ENCODE measurements at places on chromosomes 5 and 9.
A peak's percentile ranks its signal among the peaks of the same experiment; 100 is the strongest.

- DNase-seq, result no peak
Observed at GRCh38 chr5:126055348-126055729, 367.9 kb upstream of the GRAMD2B start.

- peak; percentile 43 for DNase-seq
Observed at GRCh38 chr5:84688566-84688965, 303.9 kb upstream of the EDIL3 start.

- no peak for DNase-seq
Observed at GRCh38 chr9:38046661-38047300, 22.2 kb downstream of the SHB start.

GRCh38 chr5:164376843-164377242 is 871.4 kb downstream of the MAT2B start:
- no peak for DNase-seq

DNA sequence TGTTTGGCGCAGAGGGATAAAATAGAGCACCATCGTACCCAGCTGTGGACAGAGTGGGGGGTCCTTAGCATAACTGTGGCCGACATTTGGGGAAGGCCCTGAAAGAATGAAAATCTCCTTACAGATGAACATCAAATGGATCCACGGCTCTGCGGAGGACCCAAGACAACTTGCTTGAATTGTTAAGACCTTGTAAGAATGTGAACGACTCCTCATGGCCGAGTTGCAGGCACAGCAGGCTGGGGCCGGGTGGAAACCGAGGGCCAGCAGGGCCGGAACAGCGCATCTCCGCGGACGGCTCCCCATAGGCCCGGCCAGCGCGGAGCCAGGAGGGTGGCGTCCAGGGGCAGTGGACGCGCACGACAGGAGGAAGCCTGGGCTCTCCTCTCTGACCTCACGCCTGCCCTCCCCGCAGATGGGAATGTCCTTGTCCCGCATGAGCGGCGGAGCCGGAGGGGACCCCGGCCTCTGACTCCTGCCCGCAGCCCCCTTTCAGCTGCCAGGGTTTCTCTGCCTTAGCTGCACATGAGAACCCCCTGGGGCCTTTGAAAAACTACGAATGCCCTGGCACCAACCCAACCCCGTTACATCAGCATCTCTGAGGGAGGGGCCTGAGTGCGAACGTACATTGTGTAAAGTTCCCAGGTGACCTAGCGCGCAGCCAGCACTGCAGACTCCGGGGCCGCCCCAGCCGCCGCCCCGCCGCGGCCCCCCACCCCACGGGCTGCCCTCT is 36.2 kb upstream of the PTCH1 start:
- DNase-seq, result no peak

DNA sequence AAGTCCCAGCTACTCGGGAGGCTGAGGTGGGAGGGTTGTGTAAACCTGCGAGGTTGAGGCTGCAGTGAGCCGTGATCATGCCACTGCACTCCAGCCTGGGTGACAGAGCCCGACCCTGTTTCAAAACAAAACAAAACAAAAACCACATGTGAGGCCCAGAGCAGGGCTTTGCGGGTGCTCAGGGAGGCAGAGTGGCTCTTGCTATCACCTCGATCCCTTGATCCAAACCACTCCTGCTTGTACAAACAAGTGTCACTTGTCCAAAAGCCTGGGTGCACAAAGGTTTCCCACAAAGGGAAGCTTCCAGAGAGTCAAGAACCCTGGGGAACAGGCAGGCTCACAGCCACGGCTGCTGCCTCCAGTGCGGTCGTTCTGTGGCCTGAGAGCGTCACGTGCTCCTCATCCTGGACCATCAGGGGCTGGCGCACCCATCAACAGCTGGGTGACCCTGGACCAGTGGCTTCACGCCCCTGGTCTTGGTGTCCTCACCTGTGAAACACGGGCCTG is 162.7 kb downstream of the C9orf50 start:
- DNase-seq, result no peak

GRCh38 chr5:141475625-141476131 is at the start of gene PCDHGC3:
Gene PCDHGC3, plus strand, starts transcription at chr5:141475966. Its CDS starts 151 bp downstream, at chr5:141476117.
- DNase-seq, result peak; percentile 89

DNA sequence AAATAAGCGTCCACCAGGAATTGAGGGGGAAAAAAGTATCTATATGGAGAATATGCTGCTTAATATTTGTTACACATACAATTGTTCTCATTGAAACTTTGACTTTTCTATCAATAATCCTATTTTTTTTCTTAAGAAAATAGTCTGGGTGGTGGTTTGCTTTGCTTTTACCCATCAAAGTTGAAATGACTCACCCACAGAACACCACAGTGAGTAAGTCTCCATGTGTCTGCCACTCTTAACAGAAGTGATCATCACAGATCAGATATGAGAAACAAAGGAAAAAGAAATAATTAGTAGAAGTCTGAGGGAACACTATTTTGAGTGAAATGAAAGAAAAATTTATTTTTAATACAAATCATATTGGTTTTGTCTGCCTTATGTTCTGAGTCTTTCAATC is 742.8 kb downstream of the CDH9 start:
- DNase-seq, result no peak

GRCh38 chr5:158880483-158881001 is 219.2 kb downstream of the EBF1 start:
- peak; percentile 70 for DNase-seq

GRCh38 chr9:110801426-110801825 is 132.8 kb downstream of the MUSK start:
- DNase-seq, result no peak

- no peak for DNase-seq
Observed at GRCh38 chr5:131769336-131769735, 27.5 kb downstream of the FNIP1 start.

DNA sequence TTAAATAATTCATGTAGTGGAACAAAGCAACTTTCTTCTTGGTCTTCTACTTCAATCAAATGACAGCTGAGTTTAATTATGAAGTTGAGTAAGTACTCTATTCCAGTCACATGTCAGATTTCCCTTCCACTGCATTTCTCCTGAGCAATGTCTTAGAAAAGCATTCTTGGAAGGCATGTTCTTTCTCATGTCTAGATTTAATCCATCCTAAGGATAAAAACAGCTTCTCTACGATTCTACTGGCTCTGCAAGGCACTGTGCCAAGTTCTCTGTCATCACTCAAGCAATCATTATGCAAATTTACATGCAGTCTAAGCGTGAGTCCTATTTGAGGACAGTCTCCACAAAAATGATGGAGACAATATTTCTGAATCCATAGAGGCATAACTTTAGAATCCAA is 142.4 kb downstream of the YIPF5 start:
- DNase-seq, result no peak

- DNase-seq, result no peak
Observed at GRCh38 chr5:67200809-67201562, 4.4 kb upstream of the CD180 start.

DNA sequence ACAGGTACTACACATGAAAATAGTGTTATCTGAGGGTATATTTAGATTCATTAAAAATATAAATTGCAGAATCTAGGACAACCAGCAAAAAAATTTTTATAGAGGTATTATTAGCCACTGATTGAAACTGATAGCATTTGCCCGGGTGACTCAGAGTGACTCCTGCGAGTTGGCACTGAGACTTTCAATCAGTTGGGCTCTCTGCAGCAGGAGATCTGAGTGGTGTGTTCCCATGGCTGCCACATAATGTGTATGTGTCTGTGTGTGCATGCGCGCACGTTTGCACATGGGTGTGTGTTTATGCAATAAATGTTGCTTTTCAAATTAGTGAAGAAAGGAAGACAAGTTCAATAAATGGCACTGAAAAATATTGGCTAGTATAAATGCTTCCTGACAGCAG is 100.1 kb upstream of the MRPS30 start:
- DNase-seq, result no peak

DNA sequence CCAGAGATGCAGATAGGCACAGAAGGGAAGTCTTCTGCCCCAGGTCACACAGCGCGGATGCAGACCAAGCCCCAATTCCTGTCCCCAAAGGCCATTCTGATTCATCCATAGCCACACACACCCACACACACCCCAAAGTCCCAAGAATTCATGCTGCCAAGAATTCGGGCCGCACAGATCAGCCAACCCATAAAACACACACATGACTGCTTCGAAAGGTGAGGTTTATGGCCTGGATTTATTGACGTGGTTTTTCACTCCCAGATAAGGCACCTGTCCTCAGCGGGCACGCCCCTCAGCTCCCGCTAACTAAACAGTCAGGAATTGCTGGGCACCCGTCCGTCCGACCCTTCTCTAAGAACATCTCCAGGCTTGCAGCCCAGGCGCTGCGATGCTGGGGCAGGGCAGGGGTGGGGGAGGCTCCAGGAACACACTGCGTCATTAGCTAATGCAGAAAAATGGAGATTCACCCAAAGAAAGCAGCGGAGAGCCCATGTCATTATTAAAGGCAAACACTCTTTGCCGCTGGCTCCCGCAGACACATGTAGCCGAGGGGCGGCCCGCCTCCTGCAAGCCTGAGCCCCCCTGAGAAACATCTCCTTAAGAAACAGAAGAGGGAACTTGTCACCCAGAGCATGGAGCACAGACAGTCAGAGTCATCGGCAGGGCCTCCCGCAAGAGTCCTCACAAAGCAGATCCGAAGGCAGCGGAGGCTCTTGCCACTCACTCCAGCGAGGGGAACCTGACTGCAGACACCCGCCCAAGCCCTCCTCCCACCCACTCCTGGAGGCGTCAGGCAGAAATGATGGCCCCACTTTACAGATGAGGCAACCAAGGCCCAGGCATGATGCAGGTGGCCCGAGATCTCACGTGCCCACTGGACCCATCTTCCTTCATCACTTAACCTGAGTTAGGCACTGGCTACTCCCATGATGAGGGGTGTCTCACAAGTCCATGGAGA is 19.9 kb downstream of the VAV2 start:
- no peak for DNase-seq

- no peak for DNase-seq
Observed at GRCh38 chr5:166767858-166768257, 1523.6 kb upstream of the WWC1 start.

GRCh38 chr5:179889885-179890284 is 17.8 kb downstream of the TBC1D9B start:
- no peak for DNase-seq

GRCh38 chr5:53882676-53883031 is 322.2 kb downstream of the NDUFS4 start:
- no peak for DNase-seq

- DNase-seq, result peak; percentile 9
Observed at GRCh38 chr5:155735388-155735787, 591.6 kb upstream of the SGCD start.

- DNase-seq, result no peak
Observed at GRCh38 chr9:34552606-34552981, 29.8 kb upstream of the ENHO start.

DNA sequence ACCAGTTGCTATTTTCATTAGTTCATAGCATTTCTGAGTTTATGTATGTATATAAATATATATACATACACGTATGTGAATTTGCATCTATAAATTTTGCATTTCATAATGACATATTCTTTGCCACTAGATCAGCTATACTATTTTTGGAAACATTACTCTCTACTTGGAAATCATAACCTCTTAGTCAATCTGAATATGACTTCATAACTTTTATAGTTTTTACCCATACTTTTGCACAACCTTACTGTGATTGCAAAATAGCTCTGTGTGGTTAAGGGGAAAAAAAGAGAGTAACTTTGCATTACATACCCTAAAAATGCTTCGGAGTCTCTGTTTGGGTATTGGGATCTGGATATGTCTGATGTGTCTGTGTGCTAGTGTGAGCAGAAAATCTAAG is 44.9 kb upstream of the ADAMTSL1 start:
- no peak for DNase-seq

DNA sequence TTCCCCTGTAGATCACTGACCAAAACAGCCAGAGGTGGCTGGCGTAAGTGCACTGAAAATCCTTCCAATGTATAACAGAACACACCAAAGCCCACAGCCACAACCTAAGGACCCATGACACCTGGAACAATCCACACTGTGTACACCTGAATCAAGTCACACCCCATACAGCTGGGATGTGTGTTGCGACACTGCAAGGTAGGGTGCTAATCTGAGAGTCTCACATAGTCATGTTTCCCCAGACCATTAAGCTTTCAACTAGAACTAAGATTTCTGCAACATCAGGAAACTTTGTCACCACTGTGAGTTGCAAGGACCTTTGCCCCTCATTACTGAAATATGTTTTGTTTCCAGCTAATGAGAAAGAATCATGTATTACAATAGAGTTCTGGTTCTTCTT is 59.4 kb downstream of the MED27 start:
- no peak for DNase-seq

DNA sequence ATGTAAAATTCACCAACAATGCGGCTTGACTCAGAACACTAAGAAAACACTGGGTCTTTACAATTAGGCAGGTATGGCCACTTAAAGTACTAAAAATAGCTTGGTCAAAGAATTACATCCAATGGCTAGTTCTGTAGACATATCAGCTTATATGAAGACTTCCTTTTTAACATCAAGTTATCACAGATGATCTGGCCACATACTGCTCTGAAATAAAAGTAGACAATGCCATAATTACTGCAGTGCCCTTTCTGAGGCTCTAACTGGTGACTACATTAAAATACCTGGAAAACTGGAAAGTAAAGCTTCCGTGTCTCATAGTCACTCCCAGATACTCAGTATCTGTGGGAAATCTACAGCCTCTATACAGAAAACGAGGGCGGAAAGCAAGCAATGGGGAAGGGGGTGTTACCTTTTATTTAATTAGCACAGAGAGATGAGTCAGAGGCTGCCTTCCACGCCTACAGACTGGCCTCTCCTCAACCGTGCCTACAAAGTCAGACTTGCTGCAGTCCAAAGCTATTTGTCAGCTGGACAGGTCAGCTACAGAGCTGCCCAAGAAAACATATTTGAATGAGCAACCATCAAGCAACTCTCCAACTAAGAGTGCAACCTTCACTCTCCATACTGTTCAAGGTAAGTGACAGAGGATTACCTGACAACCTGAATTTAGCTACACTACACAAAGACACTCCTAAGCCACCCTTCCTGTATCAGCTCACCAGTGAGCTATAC is 8.7 kb downstream of the SERINC5 start:
- DNase-seq, result no peak

- no peak for DNase-seq
Observed at GRCh38 chr5:116436674-116437350, 137.8 kb downstream of the SEMA6A start.

GRCh38 chr9:33498387-33498786 is 24.7 kb upstream of the NOL6 start:
- no peak for DNase-seq

- DNase-seq, result no peak
Observed at GRCh38 chr9:556199-556598, 285.3 kb upstream of the DMRT1 start.
